SHP77 treated with DMSO at 0.1 percent for 48 hours (cell line): ENCODE measurements at places on chromosomes 7 and 10.
A peak's percentile ranks its signal among the peaks of the same experiment; 100 is the strongest.

- DNase-seq: no peak
Measured at GRCh38 chr7:147798001-147798400, 792.6 kb upstream of the C7orf33 start.

- DNase-seq: no peak
Measured at GRCh38 chr10:3060481-3060889, 6.9 kb upstream of the PFKP start.

- no peak for DNase-seq
Measured at GRCh38 chr10:14328881-14329672, 1.6 kb downstream of the FRMD4A start.

- DNase-seq: no peak
Measured at GRCh38 chr7:98956469-98956868, 78.1 kb downstream of the TRRAP start.

DNA sequence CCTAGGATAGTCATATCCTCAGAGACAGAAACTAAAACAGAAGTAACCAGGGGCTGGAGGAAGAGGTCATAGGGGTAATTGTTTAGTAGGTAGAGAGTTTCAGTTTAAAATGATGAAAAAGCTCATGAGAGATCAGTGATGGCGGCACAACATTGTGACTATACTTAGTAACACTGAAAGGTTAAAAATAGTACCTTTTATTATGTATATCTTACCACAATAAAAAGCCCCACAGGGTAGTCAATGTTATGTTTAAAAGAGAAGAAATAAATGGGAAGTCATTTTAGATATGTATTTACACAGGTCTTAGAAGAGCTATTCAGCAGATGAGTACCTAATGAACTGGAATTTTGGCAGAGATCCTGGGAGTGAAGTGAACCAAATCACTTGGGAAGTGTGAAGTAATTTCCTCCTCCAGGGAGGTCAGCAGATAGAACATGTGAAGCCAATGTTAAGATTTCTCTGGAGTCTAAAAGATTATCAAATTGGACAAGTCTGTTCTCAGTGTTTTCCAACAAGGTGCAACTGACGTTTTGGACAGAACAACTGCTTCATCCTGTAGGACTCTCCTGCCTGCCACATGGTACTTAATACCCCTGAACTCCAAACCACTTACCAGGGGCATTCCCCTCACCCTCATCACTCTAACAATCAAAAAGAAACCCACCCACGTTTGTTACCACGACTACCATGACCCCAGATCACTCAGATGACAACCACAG is 6.4 kb downstream of the CDCA7L start:
- peak; percentile 17 for DNase-seq

GRCh38 chr10:28890121-28890950 is 213.0 kb downstream of the BAMBI start:
- DNase-seq: no peak

DNA sequence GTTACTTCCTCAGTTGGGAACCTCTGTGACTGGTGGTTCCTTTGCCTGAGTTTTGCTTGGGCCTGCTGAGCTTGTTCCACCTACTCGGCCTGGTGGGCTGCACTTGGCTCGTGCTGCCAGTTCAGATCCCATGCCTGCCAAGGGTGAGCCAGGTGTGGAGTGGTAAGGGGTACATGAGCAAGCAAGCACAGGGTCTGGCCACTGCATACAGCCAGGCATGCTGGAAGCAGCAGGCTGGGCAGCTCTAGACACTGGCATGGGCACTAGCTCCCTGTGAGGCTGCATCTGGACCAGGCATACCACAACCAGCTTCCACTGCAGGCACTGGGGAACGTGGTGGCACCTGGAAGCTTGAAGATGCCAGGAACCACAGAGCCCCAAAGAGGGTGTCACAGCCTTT is 624.0 kb downstream of the LRMDA start:
- DNase-seq: no peak

DNA sequence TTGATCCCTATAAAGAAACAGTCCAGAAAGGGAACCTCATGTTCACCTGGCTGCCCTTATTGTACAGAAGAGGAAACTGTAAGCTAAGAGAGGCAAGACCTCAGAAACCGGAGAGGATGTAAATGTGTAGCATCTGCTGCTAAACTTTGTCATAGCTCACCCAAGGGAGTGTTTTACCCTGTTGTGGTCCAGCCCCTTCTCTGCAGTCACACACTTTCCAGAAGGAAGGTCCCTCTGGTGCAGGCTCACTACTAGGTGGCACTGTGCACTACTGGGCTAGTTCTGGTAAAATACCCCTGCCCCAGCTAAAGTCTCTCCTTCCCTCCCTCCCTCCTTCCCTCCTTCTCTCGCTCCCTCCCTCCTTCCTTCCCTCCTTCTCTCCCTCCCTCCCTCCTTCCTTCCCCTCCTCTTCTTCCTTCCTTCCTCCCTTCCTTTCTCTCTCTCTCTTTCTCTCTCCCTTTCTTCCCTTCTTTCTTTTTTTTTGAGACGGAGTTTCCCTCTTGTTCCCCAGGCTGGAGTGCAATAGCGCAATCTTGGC is 42.5 kb upstream of the LCOR start:
- no peak for DNase-seq

- no peak for DNase-seq
Measured at GRCh38 chr10:7526017-7526400, 115.2 kb upstream of the SFMBT2 start.

DNA sequence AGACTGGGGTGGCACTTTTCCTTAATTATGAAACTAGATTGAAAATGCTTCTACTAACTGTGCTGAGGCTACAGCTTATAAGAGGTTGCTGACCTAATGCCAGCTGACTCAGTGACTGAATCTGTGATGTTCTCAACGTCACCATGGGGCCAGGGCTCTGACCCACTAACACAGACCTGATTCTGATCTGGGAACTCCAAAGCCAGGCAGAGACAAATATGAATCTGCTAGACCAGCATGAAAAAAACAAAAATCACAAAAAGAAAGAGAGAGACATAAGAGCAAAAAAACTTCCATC is 16.1 kb downstream of the USP6NL start:
- DNase-seq: no peak

DNA sequence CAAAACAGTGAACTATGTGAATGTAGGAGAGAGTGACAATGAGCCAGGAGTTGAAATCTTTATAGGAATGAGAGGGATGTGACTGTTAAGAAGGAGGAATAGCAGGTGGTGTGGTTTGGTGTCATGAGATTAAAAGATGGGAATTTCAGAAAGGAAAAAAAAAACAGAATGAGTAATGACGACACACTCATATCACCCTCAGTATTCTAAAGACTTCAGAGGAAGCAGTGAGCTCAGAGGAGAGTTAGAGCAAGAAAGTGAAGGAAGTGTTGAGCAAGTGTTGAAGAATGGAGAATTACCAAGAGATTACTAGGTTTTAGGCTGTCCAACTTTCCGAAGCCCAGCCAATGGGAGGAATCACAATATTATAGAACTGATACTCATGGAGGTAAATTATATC is 220.5 kb upstream of the HGF start:
- no peak for DNase-seq

DNA sequence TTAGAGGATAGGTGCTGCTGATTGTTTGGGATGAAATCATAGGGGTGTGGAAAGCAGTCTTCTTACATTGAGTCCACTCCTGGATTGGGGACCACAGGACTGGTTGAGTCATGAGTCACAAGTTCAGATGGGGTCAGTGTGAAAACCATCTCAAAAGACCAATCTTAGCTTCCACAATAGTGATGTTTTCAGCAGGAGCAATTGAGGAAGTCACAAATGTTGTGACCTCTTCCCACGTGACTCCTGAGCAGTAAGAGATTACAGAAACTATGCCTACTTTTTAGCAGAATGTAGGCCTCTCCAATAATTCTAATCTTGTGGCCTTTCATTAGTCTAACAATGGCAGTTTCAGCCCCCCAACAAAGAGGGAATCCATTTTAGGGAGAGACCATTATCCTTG is 256.9 kb upstream of the CDC14C start:
- DNase-seq: no peak

DNA sequence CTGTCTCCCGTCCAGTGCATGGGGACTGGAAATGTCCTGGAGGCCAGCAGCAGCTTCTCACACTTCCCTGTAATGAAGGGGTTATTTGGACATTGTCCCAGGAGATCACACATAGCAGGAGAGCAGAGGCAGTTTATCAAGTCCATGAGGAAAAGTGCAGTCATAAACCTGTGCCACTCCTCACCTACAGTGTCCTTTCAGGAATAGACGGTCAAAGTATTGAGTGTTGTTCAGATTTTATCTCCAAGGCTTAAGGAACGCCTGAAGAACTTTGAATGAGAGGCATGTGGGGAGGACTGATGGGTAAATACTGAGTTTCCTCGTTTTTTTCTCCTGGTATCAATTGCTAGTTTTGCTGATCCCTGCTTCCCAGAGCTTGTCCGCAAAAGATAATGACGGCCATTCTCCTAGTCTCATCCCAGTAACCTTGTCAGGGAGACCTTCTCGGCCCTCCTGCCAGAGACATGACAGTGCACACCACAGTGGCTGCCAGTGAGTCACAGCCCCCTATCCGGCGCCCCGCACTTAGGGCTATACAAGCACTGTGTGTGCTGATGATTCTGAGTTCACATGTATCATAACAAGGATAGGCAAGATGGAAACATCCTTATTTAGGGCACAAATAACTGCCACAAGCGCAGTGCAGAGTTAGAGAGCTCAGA is 495.5 kb upstream of the MGMT start:
- DNase-seq: no peak

DNA sequence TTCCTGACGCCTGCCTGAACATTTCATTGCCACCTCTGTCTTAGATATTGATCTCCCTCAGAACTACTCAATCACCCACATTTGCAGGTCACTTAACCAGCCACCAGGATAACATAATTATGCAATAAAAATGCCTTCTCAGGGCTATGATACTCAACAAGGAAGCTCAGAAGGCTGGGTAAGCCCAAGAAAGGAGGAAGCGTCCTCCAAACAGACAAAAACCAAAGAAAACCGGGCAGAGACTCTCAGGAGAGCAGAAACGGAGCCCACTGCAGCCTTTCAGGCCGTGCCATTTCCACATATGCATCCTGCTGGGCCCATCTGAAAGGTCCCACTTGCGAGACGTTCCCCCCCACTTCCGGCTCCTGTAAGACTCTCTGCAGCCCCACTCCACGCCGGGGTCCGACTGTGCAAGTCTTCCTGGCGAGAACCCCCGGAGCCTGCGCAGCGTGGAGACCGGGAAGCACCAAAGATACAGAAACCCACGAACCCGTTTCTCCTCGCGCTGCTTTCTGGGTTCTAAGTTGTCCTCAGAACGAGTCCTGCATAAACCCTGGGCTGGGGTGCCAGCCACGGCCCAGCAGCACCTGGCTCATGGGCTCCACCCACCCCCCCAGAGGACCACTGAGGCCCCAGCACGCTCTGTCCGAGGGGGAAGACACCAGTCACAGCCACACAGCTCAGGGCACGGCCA is 83.7 kb downstream of the DIP2C start:
- DNase-seq: no peak

DNA sequence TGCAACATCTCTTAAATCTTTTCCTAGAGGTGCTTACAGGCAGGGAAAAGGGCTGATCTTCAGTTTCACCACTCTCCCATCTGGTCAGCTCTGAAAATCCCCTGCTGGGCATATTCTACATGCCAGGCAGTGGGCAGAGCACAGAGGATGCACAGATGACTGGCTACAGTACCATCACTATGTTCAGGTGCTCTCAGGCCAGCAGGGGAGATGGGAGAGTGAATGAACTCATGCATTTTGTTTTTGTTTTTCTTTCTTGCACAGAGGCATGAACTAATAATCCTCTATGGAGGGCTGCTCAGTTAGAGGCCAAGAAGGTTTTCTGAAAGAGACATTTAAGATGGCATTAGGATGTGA is 19.3 kb downstream of the ELMO1 start:
- DNase-seq: no peak

GRCh38 chr7:69871213-69871885 is 273.1 kb downstream of the AUTS2 start:
- DNase-seq: no peak

DNA sequence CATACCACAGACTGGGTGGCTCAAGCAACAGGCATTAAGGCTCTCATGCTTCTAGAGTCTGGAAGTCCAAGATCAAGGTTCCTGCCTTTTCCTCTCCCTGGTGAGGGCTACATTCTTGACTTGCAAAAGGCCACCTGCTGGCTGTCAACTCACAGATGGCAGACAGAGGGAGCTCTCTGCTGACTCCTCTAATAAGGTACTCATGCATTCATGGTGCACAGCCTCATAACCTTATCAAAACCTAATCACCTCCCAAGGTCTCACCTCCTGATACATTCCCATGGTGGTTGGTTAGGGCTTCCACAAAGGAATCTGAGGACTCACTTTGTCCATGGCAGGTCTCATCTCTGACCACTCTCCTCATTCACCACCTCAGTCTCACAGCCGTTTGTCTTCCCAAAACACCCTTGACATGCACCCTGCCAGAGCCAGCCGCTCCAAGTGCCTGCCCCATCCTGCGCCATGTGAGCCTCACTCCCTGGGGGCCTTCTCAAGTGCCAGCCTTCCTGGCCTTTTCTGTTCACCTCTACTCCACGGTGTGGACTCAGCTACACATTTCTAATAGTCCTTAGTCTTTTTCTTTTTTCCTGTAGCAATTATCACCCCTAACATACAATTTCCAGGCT is 400.3 kb upstream of the ADARB2 start:
- DNase-seq: no peak
